ENCODE measurements at places on chromosomes 7 and 10. TPM values are rescaled to one million over a fixed set of nuclear protein-coding genes. Genes with fewer than 3 reads are reported as not detected.

ZNF777 gene
- total RNA-seq: 3.4 TPM

PNLIPRP2 gene
- total RNA-seq: not detected

PRKG1 gene
- total RNA-seq: 48.3 TPM

DLX6 gene
- total RNA-seq: not detected

WNT8B gene
- not detected for total RNA-seq

CALML3 gene
- not detected for total RNA-seq

TMEM140 gene
- total RNA-seq: 18.8 TPM

SPDYE6 gene
- not detected for total RNA-seq

SLC26A4 gene
- total RNA-seq: 20.5 TPM

NUTM2E gene
- 0.19 TPM for total RNA-seq

All from aortic smooth muscle cell (primary cell).